ENCODE measurements at places on chromosomes 7 and 10.

DNA sequence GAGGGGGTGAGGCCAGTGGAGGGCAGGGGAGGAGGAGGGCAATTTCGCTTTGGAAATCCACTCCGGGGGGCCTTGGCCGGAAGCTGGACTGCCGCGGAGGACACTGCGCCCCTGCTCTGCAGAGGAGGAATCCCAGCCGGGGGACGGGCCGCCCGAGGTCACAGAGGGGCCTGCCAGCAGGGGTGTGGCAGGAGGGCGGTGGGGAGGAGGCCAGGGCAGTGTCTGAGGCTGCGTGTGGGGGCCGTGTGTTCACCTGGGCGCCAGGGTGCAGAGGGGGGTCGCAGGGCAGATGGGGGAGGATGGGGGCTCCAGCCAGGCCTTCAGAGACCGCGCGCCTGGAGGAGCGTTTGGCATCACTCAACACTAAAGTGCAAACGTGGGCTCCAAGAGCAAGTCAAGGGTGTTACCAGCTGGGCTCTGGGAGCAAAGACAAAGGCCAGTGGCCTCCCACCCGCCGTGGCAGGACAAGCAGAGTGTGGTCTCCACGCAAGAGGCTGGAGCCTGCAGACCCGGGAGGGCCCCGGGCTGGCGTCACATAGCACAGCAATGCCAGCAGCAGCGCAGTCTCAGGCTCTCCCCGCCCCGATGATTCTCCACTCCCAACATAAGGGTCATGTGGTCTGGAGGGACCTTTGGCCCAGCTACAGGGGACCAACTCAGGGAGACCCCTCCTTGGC lies 45.3 kb upstream of the DNAJB6 start:
- DNase-seq = no peak

GRCh38 chr10:128594688-128595087 lies 468.5 kb upstream of the MKI67 start:
- DNase-seq = no peak

GRCh38 chr7:87447116-87447635 lies 28.3 kb downstream of the ABCB4 start:
- no peak for DNase-seq

DNA sequence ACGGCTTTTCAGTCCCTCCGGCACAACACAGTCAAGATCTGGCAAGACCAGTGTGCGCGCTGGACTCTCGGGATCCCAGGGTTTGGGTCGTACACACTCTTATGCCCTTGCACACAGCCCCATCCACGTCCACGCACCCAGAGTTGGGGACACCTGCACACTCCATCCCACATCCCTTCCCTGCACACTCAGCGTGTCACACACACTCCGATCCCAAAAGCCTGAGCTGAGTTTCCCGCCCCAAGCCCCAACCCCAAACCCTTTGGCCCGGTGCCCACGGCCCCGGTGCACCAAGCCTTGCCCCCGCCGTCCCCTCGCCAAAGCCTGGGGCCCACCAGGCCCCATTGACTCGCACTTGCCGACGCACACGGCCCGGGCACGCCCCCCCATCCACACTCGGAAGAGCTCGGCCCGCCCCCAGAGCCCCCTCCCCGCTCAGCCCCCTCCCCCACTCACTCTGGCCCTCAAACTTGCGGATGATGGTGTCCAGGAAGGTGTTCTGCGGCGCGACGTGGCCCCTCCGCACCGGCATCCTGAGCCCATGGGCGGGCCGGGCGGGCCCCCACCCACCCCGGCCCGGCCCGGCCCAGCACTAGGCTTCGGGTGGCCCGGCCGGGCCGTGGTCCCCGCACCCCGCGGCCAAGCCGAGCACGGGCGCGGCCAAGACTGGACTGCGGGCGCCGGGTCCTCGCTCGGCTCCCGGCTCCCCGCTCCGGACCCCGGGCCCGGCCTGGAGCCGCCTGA lies 567 bp downstream of the KCNH2 start:
- DNase-seq = no peak

DNA sequence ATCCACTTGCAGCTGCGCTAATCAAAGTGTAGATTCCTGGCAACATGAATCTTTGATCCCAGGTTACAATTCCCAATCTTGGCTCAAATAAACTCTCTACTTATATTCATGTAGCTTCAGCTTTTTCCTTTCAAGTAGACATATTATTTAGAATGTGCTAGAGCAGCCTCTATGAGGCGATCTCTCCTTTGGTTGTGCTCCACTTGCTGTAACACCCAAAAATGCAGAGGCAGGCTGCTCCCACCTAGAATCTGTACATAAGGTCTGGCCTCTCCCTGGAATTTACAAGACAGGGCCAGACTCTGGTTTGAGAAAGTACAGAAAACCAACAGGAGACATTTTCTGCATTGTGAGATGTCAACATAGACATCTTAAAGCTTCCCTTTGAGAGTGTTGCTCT lies 23.1 kb downstream of the ZNF107 start:
- DNase-seq = no peak

DNA sequence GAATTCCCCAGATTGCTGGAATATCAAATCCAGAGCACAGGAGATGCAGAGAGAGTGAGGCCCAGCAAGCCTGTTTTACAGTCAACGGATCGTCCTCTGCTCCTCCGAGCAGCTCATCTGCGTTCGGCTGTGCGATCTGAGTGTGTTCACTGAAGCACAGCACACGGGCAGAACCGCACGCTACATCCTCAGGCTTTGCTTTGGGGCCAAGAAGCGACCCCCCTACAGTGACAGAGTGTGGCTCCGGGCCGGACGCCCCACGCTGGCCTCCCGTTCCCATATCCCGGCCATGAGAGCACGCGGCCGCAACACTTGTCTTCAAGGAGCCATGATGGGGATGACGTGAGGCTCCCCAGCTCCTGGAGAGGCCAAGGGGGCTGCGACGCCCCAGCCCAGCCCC lies 431.4 kb downstream of the DNAJB6 start:
- DNase-seq = no peak

DNA sequence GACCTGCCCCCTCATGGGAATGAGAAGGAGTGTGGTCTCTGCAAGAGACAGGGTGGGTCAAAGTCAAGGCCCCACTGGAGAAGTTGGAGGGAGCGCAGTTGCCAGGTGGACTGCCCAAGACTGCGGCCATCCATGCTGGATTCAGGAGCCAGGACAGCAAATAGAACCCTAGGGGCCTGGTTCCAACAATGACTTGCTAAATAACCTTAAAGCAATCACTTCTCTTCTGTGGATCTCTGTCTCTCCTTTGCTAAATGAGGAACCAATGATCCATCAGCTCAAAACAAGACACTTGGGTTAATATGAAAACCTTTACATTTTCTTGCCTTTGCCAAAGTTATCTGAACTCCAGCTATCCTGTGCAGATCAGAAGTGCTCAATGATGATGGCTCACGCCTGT lies 12.6 kb upstream of the YWHAG start:
- no peak for DNase-seq

- no peak for DNase-seq
Measured at GRCh38 chr7:132782777-132783640, 206.7 kb upstream of the PLXNA4 start.

DNA sequence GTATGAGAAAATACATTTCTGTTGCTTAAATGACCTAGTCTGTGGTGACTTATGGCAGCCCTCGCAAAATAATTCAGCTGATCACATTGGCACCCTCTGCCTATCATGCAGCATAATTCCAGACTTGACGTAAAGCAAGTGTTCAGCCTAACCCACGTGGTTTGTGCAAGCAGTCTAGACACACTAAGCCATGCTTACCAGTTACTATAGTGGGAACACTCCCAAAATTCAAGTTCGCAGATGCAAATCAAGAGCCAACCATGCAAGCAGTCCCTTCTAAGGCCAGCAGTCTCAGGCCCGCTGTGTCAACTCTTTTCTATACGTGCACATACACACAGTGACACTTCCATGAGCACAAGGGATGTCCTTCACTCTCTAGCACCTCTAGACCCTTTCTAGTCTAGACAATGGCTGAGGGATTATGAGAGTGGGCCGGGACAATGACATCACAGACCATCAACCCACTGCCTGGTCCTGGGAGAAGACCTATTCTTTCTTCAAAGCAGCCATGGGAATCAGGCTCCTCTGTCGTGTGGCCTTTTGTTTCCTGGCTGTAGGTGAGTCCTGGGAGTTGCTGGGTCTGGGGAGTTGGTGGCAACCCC lies 29.0 kb upstream of the PRSS1 start:
- no peak for DNase-seq

GRCh38 chr10:79394664-79395063 lies 47.4 kb downstream of the PPIF start:
- DNase-seq = no peak

GRCh38 chr7:98134420-98135228 lies 28.0 kb downstream of the LMTK2 start:
- DNase-seq = no peak

GRCh38 chr7:32061346-32061745 lies 8.9 kb downstream of the PDE1C start:
- no peak for DNase-seq

All from activated T-helper 1 cell treated with Interleukin-2 at 50 U/mL for 16 hours (primary cell).